ENCODE measurements at places on chromosomes 11 and 22.

- no peak for DNase-seq
These were observed 11.2 kb downstream of the UBASH3B start for GRCh38 chr11:122666743-122667142.

DNA sequence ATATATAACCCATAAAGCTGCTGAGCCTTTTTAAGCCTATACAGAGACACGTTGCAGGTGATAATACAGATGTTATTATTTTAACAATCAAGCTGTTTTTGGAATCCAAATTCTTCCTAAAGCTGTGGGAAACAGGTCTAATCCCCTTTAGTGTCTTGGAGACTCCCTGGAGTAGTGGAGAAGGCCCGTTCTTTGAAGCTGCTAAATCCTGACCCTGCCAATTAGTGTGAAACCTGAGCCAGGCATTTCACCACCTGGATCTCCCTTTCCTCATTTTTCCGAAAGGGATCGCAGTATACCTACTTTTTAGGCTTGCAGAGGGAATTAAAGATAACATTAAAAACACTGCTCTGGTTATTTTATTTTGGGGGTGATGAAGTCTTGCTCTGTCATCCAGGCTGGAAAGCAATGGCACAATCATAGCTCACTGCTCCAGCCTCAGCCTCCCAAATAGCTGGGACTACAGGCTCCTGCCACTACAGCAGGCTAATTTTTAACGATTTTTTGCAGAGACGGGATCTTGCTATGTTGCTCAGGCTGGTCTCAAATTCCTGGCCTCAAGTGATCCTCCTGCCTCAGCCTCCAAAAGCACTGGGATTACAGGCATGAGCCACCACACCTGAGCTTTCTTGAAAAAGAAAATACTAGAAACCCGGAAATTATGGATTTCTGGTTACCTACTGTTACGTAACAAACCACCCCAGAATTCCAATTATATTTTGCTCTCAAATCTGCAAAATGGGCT is 1.7 kb upstream of the EIF4ENIF1 start:
- DNase-seq = no peak

DNA sequence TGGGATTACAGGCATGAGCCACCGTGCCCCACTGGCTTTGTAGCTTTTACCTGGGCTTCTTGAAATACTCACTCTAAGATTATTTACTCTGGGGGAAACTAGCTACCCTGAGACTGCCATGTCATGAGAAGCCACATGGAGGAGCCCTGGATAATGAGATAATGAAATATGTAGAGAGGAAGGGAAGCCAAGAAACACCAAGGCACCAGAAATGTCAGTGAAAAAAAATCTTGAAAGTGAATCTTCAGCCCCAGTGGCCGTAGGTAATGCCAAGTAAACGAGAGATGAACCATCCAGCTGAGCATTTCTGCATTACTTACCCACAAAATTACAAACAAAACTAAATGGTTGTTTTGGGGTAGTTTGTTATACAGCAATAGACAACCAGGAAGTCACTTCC is 125.6 kb downstream of the APIP start:
- no peak for DNase-seq

DNA sequence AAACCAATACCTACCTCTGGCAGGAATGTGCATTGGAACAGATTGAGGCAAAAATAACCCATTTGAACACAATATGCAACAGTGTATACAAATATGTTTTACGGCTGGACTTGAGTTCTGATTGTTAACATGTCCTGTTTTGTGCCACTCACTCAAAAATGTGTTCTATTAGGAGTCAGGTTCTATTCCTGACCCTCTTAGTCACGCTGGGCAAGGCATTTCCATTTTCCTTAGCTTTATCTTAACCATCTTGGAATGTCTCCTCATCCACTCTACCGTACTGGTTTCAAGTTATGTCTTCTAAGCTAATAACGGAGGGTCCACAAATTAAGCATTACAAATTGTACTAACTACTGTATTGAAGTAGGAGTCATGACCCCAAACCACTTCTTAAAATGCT is 78.6 kb downstream of the MAML2 start:
- no peak for DNase-seq

All from Ammon's horn (tissue), 1 donor.